Stimulated activated CD4-positive, alpha-beta T cell treated with anti-CD3 and anti-CD28 coated beads, Interleukin-2, amount 100 ng/mL, for 48 hours (primary cell): ENCODE measurements at places on chromosomes 12 and 14.
A peak's percentile ranks its signal among the peaks of the same experiment; 100 is the strongest.

DNA sequence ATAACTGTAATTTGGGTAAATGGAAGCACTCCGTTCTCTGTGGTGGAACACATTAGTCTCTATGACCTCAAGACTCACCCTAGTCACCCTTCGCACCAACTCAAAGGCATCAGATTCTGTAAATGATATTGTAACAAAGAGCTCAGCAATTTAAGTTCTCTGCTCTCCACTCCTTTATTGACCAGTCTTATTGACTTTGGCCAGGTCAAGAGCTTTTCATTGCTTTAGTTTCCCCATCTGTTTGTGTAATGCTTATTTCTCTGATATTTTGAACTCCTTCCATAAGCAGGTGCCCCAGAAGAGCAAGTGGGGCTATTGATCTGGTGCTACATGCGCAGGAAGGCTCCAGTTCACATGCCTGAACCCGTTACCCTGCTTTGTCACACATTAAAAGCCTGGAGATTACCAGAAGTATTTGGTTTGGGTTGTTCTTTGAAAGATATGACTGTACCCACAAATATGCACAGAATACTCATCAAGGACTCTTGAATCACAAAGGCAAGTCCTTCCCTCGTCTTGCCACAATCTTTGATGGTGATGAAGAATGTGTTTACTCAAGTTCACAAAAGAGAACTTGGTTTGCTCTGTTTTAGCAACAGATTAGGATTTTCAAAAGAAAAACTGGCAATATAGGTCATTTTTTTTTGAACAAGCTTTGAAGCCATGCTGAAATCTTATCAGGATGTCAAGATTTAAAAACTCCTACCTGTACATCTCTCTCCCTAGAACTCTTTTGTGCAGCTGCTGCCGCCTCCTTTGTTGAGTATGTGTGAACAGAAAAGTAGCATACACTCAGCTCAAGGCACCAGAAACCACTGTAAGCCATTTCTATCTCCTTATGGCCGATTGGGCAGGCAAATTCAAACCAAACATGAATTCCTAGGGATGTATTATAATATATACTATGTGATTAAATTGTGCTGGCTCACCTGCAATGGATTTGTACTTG lies 193.9 kb downstream of the BCAT1 start:
- peak; percentile 7 for DNase-seq

DNA sequence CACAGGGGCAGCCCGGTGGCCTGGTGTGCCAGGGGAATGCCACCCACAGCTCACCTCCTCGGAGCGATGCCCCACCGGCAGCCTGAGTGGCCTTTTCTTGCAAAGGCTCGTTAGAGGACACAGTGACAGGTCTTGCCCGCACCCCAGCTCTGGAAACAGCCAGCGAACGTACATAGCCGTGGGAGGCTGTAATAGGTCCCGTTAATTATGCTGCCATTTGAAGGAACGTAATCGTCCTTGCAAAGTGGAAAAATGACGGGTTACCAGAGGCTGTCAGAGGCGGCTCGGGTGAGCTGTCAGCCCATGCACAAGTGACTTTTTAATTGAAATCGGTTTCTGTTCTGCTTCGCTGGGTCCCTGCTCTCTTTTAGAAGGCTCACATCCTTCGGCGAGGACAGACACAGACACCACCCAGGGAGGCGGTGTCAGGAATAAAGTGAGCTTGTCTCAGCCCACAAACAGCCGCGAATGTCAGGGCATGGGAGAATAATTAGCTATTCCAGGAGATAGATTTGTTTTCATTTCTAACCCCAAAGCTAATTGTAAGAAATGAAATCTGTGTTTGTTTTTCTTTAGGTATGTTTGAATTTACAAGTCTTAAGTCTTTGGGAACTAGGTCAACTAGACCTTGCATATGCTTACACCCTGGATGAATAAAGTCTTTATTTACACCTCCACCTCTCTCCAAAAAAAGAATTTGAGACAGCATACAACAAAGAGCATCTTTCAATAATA lies 77.2 kb upstream of the RFLNA start:
- DNase-seq: no peak

- DNase-seq: no peak
These were observed 772.5 kb upstream of the USP15 start for GRCh38 chr12:61487728-61488127.

- DNase-seq: no peak
These were observed 169.2 kb downstream of the TMTC2 start for GRCh38 chr12:82855872-82856271.

DNA sequence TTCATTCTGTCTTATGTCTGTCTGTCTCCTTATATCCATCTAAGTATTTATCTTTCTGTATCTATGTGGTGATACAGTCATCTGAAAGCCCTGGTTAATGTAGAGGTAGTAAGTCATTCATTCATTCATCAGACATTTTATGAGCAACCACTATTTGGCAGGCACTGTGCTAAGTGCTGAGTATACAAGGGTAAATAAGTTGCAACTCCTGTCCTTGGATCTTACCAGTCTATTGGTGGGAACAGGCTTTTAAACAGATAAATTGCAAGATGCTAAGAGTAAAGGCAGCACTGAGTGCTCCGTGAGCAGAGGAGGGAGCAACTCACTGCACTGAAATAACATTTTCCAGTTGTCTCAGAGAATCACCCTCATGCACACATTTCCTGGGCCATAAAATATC lies 68.6 kb downstream of the TMEM30B start:
- DNase-seq: no peak

- no peak for DNase-seq
These were observed 172.7 kb upstream of the C14orf180 start for GRCh38 chr14:104406831-104407230.

DNA sequence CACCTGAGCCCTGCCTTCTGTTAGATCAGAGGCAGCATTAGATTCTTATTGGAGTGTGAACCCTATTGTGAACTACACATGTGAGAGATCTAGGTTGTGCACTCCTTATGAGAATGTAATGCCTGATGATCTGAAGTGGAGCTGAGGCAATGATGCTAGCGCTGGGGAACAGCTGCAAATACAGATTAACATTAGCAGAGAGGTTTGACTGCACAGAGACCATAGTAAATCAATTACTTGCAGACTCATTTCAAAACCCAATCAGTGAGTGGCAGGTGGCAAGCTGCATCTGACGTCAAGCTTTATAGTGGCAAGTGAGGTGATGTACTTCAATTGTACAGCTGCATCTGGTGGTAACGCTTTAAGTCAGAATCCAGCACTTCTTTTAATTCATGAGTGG lies 141.6 kb downstream of the GPHN start:
- DNase-seq: no peak

DNA sequence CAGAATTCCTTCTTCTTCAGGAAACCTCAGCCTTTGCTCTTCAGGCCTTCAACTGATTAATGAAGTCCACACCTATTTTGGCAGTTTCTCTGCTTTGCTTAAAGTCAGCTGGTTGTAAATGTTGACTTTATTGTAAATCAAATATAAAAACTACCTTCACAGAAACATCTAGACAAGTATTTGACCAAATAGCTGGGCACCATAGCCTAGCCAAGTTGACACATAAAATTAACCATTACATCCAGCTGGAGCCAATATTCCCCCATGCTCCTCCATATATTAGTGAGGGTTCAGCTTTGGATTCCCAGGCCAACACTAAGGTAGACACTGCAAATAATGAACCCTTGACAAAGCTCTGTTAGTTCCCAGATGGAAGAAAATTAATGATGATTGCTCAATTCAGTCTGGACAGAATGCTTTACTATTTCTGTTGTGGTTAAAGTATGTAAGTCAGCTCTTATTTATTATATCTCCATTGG lies 125.5 kb downstream of the ZFP36L1 start:
- DNase-seq: no peak

GRCh38 chr12:89081719-89082369 lies 270.5 kb downstream of the DUSP6 start:
- no peak for DNase-seq

GRCh38 chr12:128323145-128323920 lies 56.4 kb downstream of the TMEM132C start:
- DNase-seq: no peak

DNA sequence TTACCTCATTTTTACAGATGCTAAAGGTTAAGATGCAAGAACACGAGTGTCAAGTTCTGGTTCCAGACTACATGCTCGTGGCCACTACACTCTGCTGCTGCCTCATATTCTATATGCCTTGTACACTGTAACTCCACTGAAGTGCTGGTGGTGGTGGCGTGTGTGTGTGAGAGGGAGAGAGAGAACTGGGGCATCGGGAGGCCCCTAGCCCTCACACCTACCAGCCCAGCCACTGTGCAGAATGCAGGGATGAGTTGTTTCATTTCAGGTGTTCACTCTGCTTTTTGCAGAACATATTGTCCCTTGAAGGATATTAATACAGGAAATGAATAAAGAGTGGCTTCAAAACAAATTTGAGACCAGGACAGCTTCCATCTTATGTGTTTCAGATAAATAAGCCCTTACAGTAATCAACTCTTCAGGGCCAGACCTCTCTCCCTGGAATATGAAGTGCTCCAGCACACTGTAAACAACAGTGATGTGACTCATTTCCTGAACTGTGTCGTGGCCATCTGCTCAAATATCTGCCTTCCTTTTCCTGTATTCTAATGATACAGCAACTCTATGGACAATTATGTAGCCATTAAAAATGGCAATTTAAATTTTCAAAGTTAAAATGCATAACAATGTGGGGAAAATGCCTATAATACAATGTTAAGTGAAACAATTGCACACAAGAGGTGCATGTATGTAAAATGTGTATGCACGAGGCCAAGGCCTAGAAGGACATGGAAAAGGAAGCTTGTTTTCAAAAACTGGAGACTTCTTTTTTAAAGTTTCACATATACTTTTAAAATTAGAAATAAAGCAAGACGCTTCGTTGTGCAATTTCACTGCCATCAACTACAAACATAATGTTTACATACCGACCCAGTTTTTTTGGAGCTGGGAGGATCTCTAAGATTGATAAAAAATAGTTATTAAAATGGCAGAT lies 215.4 kb downstream of the PELI2 start:
- no peak for DNase-seq

DNA sequence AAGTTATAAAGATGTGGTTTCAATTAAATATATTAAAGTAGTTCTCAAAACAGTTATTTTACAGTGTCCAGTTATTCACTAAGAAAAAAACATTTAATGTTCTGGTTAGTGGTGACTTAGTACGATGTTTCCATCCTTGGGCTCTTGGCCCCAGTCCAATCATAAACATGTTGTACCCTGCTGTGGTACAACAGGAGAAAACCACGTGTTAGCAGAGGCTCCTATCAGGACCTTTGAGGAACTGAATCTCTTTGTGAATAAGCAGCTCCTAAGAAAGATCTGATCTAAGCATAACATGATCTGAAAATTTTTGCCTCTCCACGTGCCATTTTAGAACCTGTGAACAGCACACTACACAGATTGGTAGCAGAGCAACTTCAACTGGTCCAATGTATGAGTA lies 234.0 kb downstream of the SYT1 start:
- no peak for DNase-seq

DNA sequence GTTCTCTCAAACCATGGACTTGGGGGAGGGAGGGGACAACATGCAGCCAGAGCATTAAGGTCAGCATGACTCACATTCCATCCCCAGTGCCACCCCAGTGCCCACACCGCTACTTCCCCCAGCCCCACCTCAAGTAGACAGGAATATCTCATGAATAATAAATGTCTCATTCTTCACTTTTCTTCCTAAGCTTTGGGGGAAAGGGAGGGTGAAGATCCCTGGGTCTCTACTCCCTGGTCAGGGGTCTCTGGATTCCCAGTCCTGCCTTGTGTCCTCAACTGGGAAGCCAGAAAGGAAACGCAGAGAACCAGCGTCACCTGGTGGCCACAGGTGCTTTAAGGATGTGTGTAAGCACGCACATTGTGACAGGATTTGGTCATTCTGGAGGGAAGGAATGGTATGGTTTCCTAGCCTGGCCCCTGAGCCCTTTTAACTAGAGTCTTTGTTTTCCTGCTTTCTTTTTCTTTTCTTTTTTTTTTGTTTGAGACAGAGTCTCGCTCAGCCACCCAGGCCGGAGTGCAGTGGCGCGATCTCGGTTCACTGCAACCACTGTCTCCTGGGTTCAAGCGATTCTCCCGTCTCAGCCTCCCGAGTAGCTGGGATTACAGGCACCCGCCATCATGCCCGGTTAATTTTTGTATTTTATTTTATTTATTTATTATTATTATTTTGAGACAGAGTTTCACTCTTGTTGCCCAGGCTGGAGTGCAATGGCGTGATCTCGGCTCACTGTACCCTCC lies 3.4 kb downstream of the GPR84 start:
- peak; percentile 60 for DNase-seq

DNA sequence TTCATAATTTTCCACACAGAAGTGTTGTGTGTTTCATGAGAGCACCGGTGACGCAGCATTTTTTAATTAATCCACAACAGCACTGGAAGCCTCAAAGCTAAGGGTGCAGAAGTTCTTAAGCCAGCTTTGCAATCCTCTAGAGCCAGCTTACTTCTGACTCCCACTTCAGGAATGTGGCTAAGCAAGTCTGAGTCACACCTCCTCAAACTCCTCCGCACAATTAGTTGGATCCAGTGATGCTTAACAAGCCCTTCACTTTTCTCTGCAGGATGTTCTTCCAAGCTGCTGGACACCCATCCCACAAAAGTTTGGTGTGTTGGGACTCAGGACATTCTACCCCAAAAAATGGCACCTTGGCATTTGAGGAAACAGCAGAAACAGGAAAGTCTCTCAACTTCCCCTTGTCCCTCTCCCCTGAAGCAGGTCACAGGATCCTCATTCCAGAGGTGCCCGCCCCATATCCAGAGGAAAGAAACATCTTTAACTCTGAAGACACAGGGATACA lies 210.0 kb downstream of the PPM1H start:
- no peak for DNase-seq

GRCh38 chr14:104794993-104795780 lies at the start of gene AKT1:
AKT1 (minus strand) TSS chr14:104795748; CDS start chr14:104792643, 3,105 bp downstream.
- DNase-seq: no peak

GRCh38 chr12:13278249-13278787 lies 81.8 kb downstream of the EMP1 start:
- peak; percentile 65 for DNase-seq

DNA sequence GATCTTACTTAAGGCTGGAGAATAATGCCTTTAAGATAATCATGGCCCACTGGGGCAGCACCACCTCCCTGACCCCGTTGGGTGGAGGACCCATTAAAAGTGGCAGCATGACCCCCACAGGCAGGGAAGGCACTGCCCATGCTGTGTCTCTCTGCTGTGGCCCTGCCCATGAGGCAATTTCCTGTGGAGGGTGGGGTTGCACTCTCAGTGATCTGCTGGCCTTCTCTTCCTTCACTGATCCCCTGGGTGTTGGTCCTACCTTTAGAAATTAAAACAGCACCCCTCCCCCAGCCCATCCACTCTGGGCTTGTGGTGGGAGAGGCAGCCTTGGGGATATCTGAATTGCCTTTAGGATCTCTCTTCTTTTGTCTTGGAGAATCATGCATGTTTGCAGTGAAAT lies 17.3 kb downstream of the KLRK1 start:
- no peak for DNase-seq

GRCh38 chr12:67804168-67804567 lies 155.6 kb downstream of the DYRK2 start:
- peak; percentile 25 for DNase-seq

GRCh38 chr14:73243341-73243740 lies 6.0 kb downstream of the PAPLN start:
- no peak for DNase-seq

DNA sequence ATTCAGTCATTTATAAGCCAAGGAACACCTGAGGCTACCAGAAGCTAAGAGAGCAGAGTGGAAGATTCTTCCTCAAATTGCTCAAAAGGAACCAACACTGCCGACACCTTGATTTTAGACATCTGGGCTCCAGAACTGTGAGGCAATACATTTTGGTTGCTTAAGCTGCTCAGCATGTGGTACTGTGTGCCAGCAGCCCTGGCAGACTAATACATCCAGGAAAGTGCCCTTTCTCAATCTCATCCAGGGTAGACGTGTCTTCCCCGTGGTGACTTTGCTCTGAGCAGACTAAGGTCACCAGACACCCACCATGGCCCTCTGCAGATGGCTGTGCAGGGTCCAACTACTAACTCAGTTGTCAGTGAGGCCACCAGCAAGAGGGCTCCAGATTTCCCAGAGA lies 122.8 kb downstream of the VRK1 start:
- no peak for DNase-seq
